ENCODE measurements at places on chromosomes 6 and 20. TPM values are rescaled to one million over a fixed set of nuclear protein-coding genes. Genes with fewer than 3 reads are reported as not detected.

FAM83C gene
- total RNA-seq = not detected

NFATC2 gene
- total RNA-seq = 4.7 TPM

DLL1 gene
- total RNA-seq = 0.86 TPM

PPDPF gene
- 86.3 TPM for total RNA-seq

SSTR4 gene
- not detected for total RNA-seq

Data from placental pericyte (primary cell).